Uterine smooth muscle cell (primary cell): ENCODE measurements at places on chromosomes 5 and 9. TPM values are rescaled to one million over a fixed set of nuclear protein-coding genes. Genes with fewer than 3 reads are reported as not detected.

PDCD1LG2 gene
- 10.1 and 13.6 TPM in 2 replicates for total RNA-seq

KIAA1191 gene
- 65.5 and 68.2 TPM in 2 replicates for total RNA-seq

CORO2A gene
- 0.12 and 0.44 TPM in 2 replicates for total RNA-seq

PDLIM4 gene
- 54.0 and 107 TPM in 2 replicates for total RNA-seq

ITK gene
- not detected in 2 replicates for total RNA-seq

C5orf58 gene
- total RNA-seq, result not detected in 2 replicates

ACTBL2 gene
- 0.11 and 0.12 TPM in 2 replicates for total RNA-seq

PCDHB8 gene
- 0.11 and 0.25 TPM in 2 replicates for total RNA-seq

EPB41L4B gene
- 0.11 and 0.12 TPM in 2 replicates for total RNA-seq

ZNF608 gene
- 1.8 and 2.2 TPM in 2 replicates for total RNA-seq

ADRA1B gene
- under 0.01 TPM in 1 of 2 replicates, not detected in the other for total RNA-seq

HAPLN1 gene
- total RNA-seq, result 0.11 and 0.37 TPM in 2 replicates

APBA1 gene
- total RNA-seq, result 9.2 and 14.4 TPM in 2 replicates

SMIM33 gene
- not detected in 2 replicates for total RNA-seq

PAIP1 gene
- total RNA-seq, result 87.1 and 97.5 TPM in 2 replicates

CER1 gene
- not detected in 2 replicates for total RNA-seq

MAMDC4 gene
- 1.1 and 3.1 TPM in 2 replicates for total RNA-seq

TMEM174 gene
- total RNA-seq, result not detected in 2 replicates

NUDT12 gene
- total RNA-seq, result 17.2 and 22.7 TPM in 2 replicates

CD14 gene
- total RNA-seq, result 0.11 and 0.25 TPM in 2 replicates

ST8SIA4 gene
- total RNA-seq, result 0.22 and 0.37 TPM in 2 replicates

FSTL4 gene
- not detected in 2 replicates for total RNA-seq

SLC27A6 gene
- 1.2 and 2.2 TPM in 2 replicates for total RNA-seq

SPAAR gene
- total RNA-seq, result under 0.01 TPM in 1 of 2 replicates, not detected in the other

RPL37 gene
- total RNA-seq, result 205 and 457 TPM in 2 replicates

RNF208 gene
- total RNA-seq, result 0.11 and 0.25 TPM in 2 replicates

TEK gene
- total RNA-seq, result 3.1 and 3.6 TPM in 2 replicates
